MCF 10A (cell line): ENCODE measurements at places on chromosomes 4 and X. TPM values are rescaled to one million over a fixed set of nuclear protein-coding genes. Genes with fewer than 3 reads are reported as not detected.

SORCS2 gene
- total RNA-seq = 0.05 TPM in 1 of 2 replicates, not detected in the other

PGM2 gene
- total RNA-seq = 23.9 and 27.9 TPM in 2 replicates

ADGRL3 gene
- total RNA-seq = 3.5 and 3.6 TPM in 2 replicates

CYBB gene
- total RNA-seq = 0.07 TPM in 1 of 2 replicates, not detected in the other

TRAM1L1 gene
- 0.75 and 0.76 TPM in 2 replicates for total RNA-seq

CT45A3 gene
- not detected in 2 replicates for total RNA-seq

VSIG1 gene
- 1.2 and 1.8 TPM in 2 replicates for total RNA-seq

SYN1 gene
- 0.27 and 0.49 TPM in 2 replicates for total RNA-seq

FRMPD3 gene
- not detected in 2 replicates for total RNA-seq

RNF175 gene
- total RNA-seq = 0.42 and 0.66 TPM in 2 replicates

GRIA3 gene
- total RNA-seq = not detected in 2 replicates

PAGE2B gene
- not detected in 2 replicates for total RNA-seq

MUC7 gene
- not detected in 2 replicates for total RNA-seq

LNX1 gene
- total RNA-seq = not detected in 2 replicates

EOLA2 gene
- 47.4 and 52.8 TPM in 2 replicates for total RNA-seq

CXCR3 gene
- not detected in 2 replicates for total RNA-seq

SLC38A5 gene
- 1.4 and 2.6 TPM in 2 replicates for total RNA-seq

IL1RAPL1 gene
- not detected in 2 replicates for total RNA-seq

USP27X gene
- total RNA-seq = 0.93 and 1.1 TPM in 2 replicates

DDX53 gene
- not detected in 2 replicates for total RNA-seq

TSPAN7 gene
- total RNA-seq = not detected in 2 replicates

SNCA gene
- total RNA-seq = 29.1 and 34.8 TPM in 2 replicates

GRPR gene
- total RNA-seq = not detected in 2 replicates

NALF2 gene
- 4.7 and 5.8 TPM in 2 replicates for total RNA-seq

CPE gene
- total RNA-seq = 8.3 and 9.1 TPM in 2 replicates

SHISA3 gene
- total RNA-seq = not detected in 2 replicates

CSAG2 gene
- not detected in 2 replicates for total RNA-seq

ZNF732 gene
- total RNA-seq = 0.47 and 0.88 TPM in 2 replicates

TCEANC gene
- 4.0 TPM in 2 replicates for total RNA-seq

RNF212 gene
- not detected in 2 replicates for total RNA-seq

OPRPN gene
- total RNA-seq = not detected in 2 replicates

TASL gene
- total RNA-seq = not detected in 2 replicates

SOWAHB gene
- total RNA-seq = 0.12 and 0.58 TPM in 2 replicates

WDR19 gene
- total RNA-seq = 32.5 and 39.6 TPM in 2 replicates

LRIT3 gene
- 0.22 and 0.35 TPM in 2 replicates for total RNA-seq

ELF4 gene
- total RNA-seq = 19.5 and 23.6 TPM in 2 replicates

EREG gene
- 28.3 and 34.0 TPM in 2 replicates for total RNA-seq

DAPP1 gene
- total RNA-seq = 17.6 and 24.7 TPM in 2 replicates

TLR7 gene
- total RNA-seq = not detected in 2 replicates

PPEF1 gene
- 0.32 and 1.0 TPM in 2 replicates for total RNA-seq

CT45A1 gene
- total RNA-seq = not detected in 2 replicates

PRR32 gene
- not detected in 2 replicates for total RNA-seq

CT45A5 gene
- total RNA-seq = not detected in 2 replicates

MPP1 gene
- total RNA-seq = 11.8 and 12.7 TPM in 2 replicates

NDST3 gene
- not detected in 2 replicates for total RNA-seq

GPR143 gene
- total RNA-seq = 0.77 and 0.93 TPM in 2 replicates

CLNK gene
- total RNA-seq = not detected in 2 replicates
